ENCODE measurements at places on chromosomes 5 and 9. TPM values are rescaled to one million over a fixed set of nuclear protein-coding genes. Genes with fewer than 3 reads are reported as not detected.

Gene CDH10
- 0.33 TPM for total RNA-seq

Gene SPATA31C2
- not detected for total RNA-seq

Gene SMARCA2
- total RNA-seq: 77.6 TPM

Gene CDH18
- not detected for total RNA-seq

Gene FXN
- total RNA-seq: 18.4 TPM

Gene GNA14
- not detected for total RNA-seq

Gene IFNK
- not detected for total RNA-seq

Gene CATSPER3
- 0.91 TPM for total RNA-seq

Gene TRIM36
- 4.9 TPM for total RNA-seq

Gene BHMT2
- total RNA-seq: not detected

Gene PCDHGA11
- 0.30 TPM for total RNA-seq

Gene GGTA1
- not detected for total RNA-seq

Gene PCDHGC4
- total RNA-seq: 1.7 TPM

All from MCF 10A (cell line).